ENCODE measurements at places on chromosomes 7 and 10.

DNA sequence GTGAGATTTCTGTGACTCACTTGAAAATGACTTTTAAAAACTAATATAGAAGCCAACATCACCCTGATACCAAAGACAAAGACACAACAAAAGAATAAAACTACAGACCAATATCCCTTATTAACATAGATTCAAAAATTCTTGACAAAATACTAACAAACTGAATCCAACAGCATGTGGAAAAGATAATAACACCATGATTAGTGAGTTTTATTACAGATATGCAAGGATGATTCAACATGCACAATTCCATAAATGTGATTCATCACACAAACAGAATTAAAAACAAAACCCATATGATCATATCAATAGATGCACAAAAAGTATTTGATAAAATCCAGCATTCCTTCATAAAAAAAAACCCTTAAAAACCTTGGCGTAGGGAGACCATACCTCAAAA, 6.5 kb downstream of the MGAM start:
- DNase-seq = no peak

- no peak for DNase-seq
Measured at GRCh38 chr7:1942243-1942940, 272.3 kb downstream of the ELFN1 start.

DNA sequence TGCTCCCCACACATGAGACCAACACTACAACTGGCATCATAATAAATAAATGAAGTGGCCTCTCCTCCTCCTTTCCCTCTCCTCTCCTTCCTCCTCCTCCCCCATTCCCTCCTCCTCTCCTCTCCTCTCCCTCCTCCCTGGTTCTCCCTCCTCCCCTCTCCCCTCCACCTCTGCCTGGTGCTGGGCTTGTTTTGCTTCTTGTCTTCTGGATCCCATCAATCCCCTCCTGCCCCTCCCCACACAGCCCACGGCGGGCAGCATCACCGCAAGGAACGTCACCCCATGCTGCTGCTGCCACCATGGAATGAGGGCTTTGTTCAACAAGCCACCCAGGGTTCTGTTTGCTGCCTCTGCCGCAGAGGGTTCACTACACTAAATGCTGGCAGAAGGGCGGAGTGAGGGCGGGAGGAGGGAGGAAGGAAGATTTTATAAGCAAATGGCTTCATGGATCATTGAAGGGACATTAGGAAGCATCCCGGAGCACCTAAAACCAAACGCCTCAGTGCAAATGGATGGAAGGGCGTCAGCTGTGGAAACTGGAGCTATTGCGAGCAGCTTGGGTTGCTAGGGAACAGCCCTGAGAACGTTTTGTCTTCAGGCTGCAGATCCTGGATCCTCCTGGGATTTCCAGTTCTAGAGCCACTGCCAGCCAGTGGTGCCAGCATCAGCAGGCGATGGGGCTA, 379.7 kb upstream of the ZMIZ1 start:
- no peak for DNase-seq

DNA sequence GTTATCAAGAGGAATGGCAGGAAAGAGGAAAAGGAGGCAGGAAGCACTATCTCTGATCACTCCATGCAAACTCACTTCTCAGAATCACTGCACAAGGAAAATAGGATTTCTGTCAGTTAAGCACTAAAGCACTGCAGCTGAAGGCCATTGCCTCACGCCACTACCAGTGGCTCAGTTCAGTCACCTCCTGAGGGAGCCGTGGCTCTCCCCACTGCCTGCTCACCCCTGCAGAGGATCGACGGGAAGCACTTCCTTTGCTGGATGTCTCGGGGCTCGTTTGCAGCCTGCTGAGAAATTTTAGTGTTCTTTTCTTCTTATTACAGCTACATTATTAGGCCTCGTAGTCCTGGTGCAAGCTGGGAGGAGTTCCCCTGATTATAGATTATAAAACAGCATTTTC, 90.1 kb upstream of the ADCY1 start:
- no peak for DNase-seq

GRCh38 chr7:113199841-113200240, 81.5 kb upstream of the SMIM30 start:
- DNase-seq = no peak

DNA sequence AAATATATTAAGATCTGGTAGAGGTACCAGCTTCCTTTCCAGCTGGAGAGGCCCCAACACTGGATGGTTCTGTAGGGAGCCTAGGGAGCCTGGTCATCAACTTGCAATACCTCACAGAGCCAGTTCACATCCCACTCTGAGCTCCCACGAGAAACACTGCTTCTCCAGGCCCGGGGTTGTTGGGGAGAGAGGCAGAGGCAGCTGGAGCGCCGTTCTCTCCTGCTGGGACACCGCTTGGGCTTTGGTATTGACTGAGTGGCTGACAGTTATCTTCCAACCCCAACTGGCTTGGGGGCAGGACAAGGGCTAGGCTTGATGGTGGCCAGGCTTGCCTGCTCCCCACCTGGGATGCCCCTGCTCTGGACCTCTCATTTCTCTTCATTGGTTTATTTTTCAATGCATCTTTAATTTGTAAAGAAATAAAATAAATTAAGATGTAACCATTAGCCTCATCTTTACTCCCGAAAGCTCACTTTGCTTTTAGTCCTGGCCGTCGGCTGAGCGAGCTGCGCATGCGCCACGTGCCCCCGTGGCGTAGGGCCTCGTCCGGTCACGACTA, 10.0 kb upstream of the CHCHD1 start:
- DNase-seq = peak; percentile 64
